HAP-1 (cell line): ENCODE measurements at places on chromosomes 12 and 14.

- no peak for DNase-seq
Measured at GRCh38 chr12:148676-149416, 65.1 kb downstream of the SLC6A12 start.

GRCh38 chr12:120711411-120711810 is 1.2 kb downstream of the UNC119B start:
- peak; percentile 39 for DNase-seq

- no peak for DNase-seq
Measured at GRCh38 chr12:3431686-3432085, 59.3 kb upstream of the PRMT8 start.

DNA sequence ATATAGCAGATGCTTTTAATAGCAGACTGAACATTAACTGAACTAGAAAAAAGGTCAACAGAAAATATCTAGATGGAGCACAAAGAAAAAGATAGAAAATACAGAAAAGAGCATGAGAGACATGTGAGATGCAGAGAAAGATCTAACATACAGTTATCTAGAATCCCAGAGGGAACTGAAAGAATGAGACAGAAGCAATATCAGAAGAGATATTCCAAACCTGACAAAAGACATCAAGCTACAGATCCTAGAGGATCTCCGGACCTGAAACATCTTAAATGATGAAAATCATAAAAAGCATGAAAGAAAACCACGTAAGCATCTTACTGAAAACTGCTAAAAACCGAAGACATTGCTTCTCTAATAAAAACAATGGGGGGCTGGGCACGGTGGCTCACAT is 75.0 kb downstream of the NUMB start:
- DNase-seq: no peak

DNA sequence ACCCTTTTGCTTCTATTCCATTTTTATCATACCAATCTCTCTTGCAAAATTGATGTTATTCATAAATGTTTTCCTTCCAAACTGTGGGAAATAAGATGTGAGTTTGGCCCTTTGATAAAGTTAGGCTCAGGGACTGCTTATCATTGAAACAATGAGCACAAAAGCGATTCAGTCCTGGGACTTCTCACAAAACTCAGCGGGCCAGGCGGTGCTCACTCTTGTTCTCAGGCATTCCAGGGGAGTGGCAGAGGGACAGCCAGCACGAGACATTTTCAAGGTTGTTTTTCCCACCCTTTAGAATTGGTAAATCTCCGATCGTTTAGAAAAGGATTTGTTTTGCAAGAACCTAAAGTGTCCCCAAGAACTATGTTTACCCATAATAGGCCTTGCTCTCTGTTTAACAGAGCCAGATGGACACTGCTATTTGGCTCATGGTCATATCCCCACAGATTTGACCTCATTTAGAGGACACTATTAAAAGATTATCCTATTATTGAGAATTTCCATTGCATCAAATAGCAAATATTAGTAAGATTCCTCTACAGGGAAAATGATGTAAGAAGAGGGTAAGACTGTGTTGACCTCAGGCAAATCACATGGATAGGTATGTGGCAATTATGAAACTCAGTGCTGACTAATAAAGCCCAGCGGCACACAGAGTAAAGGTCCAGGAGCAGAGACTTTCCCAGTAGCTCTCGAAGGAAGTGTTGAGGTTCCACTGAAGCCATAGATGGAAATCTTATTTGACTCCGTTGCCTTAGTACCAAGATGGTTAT is 102.7 kb upstream of the USP44 start:
- peak; percentile 77 for DNase-seq

DNA sequence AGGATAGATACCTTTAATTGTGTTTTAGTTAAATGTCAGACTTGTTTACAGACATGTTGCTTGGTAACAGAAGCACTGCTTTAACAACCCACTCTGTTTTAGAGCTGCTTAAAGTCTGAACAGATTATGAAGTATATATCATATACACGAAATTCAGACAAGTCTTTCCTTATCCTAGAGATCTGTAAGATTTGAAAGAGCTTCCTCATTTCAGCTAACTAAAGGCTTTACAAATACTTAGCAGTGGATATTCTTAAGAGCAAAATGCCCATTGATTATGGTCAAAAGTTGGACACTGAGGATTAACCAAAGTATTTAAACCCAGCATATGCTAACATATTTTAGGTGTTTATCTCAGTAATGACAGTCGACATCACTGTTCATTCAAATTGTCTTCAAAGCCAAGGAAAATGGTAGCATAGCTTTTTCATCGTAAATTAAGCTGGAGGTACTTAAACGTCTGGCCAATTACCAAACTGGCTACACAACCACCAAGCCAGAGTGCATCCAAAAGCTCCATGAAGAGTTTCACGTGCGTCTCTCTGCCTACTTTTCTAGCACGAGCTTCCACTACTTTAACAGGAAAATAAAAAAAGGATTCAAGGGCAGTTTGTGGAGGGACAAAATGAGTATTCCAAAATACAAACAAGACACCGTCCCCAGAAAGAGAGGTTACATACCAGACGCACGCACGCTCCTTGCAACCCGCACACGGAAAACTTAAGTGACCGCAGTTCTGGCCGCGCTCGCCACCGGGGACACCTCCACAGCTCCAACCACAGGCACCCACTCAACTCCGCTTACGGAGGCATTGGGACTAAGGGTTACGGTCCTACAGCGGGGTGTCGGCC is 565 bp downstream of the CEP83 start:
- DNase-seq: no peak

GRCh38 chr14:91376547-91377477 is 40.8 kb downstream of the CCDC88C start:
- no peak for DNase-seq

DNA sequence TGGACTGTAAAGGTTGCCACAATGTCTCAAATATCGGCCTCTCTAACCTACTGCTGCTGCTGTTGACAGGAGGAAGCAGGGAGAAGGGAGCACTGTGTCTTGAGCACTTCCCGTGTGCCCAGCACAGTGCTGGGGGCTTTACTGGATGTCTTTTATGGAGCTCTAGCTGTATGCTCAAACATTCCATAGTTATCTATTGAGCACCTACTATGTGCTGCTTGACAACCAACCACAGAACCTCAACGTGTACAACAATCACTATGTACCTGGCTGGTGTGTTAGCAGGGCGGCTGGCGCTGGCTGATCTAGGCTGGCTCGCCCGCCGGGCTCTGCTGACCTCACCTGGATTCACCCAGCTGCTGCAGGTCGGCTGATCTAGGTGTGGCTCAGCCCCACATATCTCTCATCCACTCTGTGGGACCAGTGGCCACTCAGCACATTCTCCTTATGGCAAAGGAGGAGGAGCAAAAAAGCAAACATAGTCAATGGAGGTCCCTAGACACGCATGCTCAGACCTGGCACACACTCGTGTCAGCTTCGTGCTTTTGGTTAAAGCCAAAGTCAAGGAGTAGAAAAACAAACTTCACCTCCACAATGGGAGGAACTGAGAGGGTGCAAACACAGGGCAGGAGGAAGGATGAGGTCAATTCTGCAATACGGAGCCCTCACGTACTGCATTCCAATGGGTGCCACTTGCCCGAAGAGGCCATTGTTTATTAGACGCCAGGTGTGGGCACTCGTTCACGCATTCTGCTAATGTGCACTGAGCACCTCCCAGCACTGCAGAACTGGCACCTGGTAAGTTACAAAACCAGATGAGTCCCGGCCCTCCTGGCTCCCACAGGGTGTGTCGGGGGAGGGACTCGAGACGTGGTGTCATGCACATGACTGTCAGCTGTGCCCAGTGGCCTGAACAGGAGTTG is 147.2 kb downstream of the SCARB1 start:
- no peak for DNase-seq

- peak; percentile 65 for DNase-seq
Measured at GRCh38 chr14:39266525-39266870, 32.8 kb downstream of the MIA2 start.

DNA sequence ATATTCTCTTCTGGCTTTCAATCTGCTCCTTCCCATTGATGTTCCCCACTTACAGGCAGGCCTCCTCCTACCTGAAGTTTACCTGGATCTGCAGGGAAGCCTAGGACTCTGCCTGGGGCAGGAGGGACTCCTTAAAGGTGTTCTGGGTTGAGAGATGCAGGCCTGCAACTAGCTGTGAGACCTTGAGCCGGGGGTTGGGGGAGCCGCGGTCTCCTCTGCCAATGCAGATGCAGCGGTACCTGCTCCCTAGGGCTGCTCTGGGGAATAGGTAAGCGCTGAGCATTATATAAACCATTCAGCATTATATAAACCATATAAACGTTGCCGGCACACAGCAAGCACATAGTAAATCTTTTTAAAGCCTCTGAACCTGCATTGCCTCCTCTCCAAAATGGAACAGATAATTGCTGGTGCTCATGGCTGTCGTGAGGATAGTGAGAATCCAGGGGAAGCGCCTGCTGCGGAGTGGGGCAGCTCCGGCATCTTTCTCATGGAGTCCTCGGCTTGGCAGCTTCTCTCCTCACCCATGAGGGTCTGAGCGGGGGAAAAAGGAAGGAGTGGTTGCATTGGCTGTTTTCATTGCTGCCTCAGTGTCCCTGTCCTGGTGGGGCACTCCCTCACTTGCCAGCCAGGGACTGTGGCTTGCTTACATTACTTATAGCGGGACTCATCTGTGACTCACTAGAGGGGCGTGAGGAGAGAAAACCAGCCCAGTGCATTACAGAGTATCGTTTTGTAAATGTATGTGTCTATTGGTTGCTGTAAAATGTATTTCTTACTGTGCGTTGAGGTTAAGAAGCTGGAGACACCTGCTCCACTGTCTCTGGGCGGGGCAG is 12.5 kb upstream of the KRT80 start:
- DNase-seq: no peak

DNA sequence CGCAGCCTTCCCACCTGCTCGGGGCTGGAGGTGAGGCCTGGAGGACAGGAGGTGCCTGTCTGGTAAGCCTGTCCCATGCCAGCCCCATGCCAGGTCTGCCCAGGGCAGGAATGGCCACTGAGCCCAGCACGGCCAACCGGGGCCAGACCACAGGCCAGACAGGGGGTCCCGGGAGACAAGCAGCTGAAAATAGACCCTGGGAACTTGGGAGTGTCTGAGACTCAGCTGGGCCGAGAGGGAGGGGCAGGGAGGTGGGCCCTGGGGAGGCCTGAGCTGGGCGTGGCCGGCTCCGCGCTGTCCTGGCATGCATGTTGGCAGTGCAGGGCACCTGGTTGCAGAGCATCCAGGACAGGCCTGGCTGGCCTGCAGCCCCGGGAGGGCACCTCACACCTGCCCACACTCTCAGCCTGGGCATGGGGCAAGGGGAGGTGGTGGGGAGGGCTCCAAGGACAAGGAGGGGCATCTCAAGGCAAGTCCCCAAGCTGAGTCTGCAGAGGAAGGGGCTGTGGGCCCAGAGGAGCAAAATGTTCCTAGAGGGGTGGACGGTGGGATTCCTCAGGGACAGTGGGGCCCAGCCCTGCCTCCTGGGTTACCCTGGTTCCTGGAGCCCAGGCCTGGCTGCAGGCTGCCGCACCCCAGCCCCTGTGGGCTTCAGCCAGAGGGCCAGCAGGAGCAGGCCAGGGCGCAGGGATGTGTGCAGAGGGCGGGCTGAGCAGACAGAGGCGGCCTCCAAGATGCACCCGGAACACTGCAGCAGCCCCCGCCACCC is 3.2 kb upstream of the CRIP1 start:
- DNase-seq: no peak

- no peak for DNase-seq
Measured at GRCh38 chr14:71140157-71140556, 232.9 kb downstream of the PCNX1 start.

DNA sequence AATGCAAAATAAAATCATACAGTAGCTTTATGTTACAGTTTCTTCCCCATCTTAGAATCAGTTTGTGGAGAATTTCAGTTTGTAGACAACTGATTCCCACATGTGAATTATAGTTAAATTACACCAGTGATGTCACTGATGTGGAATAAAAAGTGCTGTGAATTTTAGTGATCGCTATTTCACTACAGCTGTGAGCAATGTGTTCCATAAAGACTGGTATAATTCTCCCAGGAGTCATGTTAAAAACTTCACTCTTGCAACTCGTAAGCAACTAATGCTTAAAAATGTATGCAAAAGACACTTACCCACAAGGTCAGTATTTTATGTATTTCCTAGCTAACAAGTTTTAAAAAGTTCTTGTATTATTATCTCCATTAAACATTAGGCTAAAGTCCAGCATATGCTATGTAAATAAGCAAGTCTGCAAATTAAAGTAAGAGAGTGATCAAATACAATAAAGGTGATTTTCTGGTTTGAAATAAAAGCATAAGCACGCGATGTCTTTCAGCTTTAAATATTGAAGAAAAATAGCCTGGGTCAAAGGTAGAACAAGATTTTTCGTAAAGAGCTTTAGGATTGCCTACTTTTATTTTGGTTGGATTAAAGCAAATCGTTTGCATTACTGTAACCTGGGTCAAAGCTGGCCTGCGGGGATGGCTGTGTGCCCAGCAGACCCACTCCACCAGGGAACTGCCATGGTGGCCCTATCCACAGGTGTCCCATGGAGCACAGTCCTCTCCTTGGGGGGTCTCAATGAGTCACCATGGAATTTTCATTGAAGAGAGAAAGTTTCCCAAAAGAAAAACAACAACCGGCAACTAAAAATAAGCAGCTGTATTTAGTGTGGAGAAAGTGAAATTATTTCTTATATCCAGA is 12.7 kb upstream of the LRIG3 start:
- DNase-seq: peak; percentile 33

DNA sequence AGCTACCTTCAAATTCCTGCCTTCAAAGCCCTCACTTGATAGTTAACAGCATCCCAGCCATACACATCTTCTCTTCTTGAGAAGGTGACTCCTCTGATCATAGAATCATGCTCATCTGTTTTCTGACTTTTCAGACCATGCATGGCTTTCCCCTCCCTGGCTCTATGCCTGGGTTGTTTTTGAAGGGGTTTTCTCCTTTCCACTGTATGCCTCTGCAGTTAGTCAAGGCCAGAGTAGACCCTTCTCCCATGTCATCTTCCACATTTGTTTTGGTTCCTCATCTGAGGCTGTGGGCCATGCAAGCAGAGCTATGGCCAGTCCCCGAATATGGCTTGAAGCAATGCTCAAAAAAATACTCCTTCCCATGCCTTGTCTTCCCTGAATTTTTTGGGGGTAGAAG is 14.3 kb upstream of the MCRS1 start:
- no peak for DNase-seq

DNA sequence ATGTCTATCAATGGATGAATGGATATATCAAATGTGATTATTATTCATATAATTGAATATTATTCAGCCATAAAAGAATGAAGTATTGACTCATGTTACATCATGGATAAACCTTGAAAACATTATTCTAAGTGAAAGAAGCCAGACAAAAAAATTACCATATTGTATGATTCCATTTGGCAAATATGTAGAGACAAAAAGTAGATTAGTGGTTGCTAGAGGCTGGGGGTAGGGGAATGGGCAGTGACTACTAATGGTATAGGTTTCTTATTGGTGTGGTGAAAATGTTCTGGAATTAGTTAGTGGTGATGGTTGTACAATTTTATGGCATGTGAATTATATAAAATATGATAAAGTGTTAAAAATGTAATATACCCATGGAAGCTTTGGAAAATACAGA is 31.8 kb upstream of the GNS start:
- no peak for DNase-seq

- peak; percentile 77 for DNase-seq
Measured at GRCh38 chr12:118055144-118055557, 5.8 kb downstream of the WSB2 start.

GRCh38 chr12:103140286-103140685 is 182.8 kb downstream of the ASCL1 start:
- DNase-seq: no peak
